ENCODE measurements at places on chromosomes 5 and 9.

DNA sequence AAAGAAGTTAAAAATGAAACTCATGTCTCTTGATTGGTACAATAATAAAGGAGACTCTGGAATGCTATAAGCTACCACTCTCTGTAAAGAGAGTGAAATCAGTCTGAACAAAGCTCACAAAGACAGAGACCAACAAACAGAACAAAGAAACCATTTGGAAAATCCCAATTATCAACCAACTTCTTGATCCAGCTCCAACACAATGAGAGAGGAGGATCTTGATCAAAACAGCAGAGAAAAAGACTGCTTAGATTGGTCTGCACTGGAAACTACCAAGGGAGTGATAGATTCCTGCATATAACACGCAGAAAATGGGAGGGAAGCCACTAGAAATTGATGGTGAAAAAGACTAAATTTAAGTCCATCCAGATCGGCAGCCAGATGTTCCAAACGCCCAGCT is 23.1 kb upstream of the RNF38 start:
- DNase-seq = no peak

- DNase-seq = no peak
These were observed 32.3 kb upstream of the FER start for GRCh38 chr5:108715408-108715807.

DNA sequence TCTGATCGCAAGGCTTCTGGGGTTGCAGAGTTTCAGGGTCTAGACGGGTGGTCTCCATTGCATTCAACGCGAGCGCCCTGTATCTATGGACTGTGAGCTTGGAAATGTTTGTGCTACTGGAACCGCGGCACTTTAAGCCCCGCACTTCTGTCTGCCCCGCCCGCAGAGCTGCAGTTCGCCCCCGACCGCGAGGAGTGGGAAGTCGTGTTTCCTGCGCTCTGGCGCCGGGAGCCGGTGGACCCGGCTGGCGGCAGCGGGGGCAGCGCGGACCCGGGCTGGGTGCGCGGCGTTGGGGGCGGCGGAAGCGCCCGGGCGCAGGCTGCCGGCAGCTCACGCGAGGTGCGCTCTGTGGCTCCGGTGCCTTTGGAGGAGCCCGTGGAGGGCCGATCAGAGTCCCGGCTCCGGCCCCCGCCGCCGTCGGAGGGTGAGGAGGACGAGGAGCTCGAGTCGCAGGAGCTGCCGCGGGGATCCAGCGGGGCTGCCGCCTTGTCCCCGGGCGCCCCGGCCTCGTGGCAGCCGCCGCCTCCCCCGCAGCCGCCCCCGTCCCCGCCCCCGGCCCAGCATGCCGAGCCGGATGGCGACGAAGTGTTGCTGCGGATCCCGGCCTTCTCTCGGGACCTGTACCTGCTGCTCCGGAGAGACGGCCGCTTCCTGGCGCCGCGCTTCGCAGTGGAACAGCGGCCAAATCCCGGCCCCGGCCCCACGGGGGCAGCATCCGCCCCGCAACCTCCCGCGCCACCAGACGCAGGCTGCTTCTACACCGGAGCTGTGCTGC is 1.0 kb downstream of the ADAMTS19 start:
- DNase-seq = no peak

- no peak for DNase-seq
These were observed 496 bp downstream of the MAPK9 start for GRCh38 chr5:180291234-180291940.

GRCh38 chr5:122420537-122421236 is 108.7 kb downstream of the SNCAIP start:
- DNase-seq = no peak

DNA sequence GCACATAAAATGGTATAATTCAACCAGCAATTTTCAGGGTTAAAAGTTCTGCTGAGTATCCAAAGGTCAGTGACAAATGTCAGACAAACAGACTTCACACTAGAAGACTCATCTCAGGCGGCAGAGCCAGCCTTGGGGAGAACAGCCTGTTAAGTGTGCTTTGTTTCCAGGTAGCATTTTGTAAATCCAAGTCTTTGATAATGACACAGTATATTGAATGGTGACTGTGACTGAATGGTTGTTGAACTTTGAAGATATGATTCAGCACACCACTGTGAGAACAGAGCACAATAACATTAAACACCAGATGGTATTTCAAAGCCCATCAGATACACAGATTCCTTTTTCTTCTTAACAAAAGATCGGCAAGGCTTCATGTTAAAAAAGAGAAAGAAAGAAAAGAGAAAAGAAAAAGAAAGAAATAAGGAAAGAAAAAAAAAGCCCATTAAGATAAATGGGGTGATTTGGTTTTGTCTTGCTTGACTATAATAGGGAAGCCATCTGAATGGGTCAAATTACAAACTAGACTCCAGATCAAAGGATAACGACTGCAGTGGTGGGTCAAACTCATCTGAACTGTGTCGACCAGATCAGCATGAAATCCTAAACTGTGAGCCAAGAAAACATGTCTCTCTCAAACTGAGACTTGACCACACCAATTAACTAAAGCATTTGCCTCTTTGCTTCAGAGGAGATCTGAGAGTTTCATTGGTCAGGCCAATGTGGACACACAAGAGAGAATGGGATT is 313.0 kb upstream of the ZNF608 start:
- DNase-seq = no peak

DNA sequence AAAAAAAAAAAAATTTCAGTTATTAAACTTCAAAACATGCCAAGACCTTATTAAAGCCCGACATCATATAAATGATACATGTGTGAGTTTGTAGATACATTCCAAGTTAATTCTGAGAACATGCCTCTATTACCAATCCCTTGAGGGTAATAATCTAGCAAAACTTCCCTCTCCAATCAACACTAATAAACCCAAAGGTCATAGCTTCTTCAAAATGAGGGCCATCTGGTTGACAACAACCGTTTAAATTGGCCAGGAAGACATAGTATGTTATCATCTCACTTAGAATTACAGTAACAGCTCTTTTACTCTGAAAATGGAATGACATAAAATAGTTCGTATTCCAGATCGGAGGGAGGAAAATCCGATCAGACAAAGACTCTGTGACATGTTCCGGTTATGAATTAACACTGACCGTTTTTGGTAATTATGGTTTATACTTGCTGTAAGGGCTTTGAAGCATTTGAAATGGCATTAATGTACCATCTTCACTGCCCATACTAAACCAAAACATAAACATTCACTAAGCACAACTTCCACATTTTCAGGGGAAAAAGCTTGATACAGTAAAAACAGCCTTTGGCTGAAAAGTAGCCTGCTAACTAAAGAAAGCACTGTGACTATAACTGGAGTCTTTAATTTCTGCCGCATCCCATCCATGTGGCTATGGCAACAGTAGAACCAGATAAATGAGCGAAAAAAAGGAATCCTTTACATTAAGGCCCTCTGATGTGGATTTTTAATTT is 50.3 kb downstream of the ANKH start:
- no peak for DNase-seq

- no peak for DNase-seq
These were observed 18.3 kb downstream of the LIFR start for GRCh38 chr5:38538161-38538560.

DNA sequence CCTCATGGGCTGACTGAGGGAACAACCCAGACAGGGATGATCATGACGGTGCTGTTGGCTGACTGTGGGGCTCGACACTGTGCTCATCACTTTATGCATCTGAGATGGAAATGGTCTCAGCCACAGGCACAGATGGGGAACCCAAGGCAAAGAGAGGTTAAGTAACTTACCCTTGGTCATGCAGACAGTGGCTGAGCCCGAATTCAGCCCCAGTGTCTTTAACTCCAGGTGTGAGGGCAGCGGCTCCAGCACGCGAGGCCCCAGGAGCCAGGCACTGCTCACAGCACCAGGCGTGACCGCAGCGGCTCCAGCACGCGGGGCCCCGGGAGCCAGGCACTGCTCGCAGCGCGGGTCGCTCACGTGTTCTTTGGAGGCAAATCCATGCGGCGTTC is 45.3 kb upstream of the FCN1 start:
- no peak for DNase-seq

- DNase-seq = no peak
These were observed 159.7 kb upstream of the ELL2 start for GRCh38 chr5:96121364-96121763.

- no peak for DNase-seq
These were observed 9.2 kb downstream of the CNTFR start for GRCh38 chr9:34580358-34580757.

- DNase-seq = no peak
These were observed 1208.2 kb upstream of the C9orf72 start for GRCh38 chr9:28781481-28781880.

DNA sequence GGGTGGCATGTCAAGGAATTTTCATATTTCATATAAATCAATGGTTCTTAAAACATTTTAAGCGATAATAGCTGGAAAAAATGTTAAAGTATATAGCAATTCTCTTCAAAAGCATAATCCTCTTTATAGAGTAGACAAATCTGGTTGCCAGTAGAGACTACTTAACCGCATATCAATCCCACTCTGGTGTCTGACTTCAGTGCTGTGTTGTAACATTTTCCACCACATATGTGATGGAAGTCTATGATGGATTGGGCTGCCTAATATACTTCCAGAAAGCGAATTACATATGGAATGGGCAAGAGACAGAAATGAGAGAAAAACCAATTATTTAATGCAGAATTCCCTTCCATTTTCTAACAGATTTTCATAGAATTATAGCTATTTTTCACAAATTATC is 54.3 kb downstream of the FBN2 start:
- no peak for DNase-seq

- DNase-seq = no peak
These were observed 50.2 kb upstream of the NR3C1 start for GRCh38 chr5:143453720-143454119.

- DNase-seq = no peak
These were observed 215.2 kb upstream of the KLF4 start for GRCh38 chr9:107704774-107705173.

DNA sequence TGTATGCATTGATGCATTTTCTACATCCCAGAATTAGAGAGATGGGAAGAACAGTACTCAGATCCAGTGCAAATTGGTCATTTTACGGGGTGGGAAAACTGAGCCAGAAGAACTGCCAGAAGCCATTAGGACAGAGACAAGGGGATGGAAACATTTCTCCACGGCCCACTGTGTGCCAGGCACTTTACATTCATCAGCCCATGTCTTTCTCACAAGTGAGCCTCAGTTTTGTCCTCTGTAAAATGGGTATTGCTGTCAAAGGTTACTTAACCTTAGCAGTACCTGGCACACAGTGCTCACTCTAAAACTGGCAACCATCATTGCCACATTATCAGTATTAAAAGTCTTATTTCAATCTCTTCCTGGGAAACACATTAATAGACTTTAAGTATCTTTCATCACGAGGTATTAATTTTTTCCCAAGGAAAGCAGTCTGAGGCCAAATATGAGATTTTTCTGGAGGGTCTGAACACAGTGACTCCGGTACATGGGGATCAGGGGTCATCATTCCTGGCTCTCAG is 5.2 kb downstream of the DUSP1 start:
- no peak for DNase-seq

DNA sequence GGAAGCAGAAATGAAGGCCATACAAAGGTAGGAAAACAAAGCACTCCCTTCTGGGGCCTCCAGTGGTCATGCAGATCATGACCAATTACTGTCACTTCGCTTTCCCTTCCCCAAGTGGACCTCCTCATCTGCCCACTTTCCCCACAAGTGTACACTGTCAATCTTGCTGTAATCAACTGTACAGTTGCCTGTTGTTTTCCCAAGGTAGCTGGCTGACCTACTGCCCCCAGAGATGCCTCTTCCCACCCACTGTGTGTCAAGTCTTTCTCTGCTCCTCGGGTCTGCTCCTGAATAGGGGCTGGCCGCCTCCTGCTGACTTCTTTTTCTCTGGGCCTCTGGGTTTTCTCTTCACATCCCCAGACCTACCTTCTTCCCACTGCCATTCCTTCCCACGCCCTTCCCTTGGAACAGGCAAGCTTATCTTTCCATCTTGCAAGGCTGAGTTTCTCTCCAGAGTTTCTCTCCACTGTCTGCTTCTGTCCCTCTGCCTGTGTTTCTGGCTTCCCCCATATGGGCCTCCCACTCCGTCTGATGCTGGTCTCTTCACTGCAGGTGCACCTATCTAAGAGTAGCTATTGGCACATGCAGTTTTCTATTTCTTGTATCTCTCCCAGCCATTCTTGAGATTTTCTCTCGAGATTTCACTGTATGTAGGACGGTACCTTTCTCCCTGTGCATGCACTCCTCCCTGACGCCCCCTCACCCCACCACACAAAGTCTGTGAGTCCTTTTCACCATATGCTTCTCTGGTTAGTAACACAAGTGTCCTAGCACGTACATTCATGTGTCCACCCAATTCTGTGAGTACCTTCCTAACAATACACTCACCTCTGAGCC is 2.4 kb downstream of the ELL2 start:
- no peak for DNase-seq

DNA sequence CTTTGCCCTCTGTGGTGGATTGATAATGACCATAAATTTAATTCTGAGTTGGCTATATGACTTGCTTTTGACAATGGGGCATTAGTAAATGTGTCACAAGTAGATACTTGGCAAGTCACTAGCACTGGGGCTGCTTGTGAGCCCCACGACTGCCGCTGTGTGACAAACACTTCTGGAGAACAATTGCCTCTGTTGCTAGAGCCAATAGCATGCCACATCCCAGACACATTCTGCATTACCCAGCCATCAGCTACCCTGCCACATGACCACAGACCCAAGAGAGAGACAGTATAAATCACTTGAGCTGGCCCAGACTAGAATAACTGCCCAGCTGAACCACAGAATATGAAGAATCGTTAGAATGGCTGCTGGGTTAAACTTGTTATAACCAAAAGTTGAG is 753.2 kb upstream of the DMAC1 start:
- no peak for DNase-seq

- no peak for DNase-seq
These were observed 134.3 kb upstream of the ICE1 start for GRCh38 chr5:5288201-5288600.

GRCh38 chr9:70679845-70680244 is 265.4 kb upstream of the KLF9 start:
- DNase-seq = no peak

DNA sequence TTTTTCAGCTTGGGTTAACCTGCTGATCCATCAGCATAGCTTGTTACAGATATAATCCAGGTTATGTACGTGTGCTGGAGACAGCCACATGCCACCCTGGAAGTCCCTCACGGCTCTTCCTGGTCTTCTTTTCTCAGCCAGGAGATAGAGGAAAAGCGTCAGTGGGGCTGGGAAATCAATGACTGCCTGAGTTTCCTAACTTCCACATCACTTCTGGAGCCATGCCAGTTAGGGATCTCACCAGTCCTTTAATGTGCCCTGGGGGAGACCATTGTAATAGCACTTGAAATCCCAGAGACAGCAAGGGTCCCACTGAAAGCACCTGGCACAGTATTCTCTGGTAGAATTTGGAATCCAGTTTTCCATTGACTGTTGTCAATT is 29.2 kb downstream of the ANXA2R start:
- no peak for DNase-seq

- DNase-seq = no peak
These were observed 162.7 kb upstream of the MRPS30 start for GRCh38 chr5:44646016-44646415.

All from NCI-H1694 (cell line).